NCI-H1417 treated with DMSO at 0.1 percent for 48 hours (cell line): ENCODE measurements at places on chromosomes 4 and X.

DNA sequence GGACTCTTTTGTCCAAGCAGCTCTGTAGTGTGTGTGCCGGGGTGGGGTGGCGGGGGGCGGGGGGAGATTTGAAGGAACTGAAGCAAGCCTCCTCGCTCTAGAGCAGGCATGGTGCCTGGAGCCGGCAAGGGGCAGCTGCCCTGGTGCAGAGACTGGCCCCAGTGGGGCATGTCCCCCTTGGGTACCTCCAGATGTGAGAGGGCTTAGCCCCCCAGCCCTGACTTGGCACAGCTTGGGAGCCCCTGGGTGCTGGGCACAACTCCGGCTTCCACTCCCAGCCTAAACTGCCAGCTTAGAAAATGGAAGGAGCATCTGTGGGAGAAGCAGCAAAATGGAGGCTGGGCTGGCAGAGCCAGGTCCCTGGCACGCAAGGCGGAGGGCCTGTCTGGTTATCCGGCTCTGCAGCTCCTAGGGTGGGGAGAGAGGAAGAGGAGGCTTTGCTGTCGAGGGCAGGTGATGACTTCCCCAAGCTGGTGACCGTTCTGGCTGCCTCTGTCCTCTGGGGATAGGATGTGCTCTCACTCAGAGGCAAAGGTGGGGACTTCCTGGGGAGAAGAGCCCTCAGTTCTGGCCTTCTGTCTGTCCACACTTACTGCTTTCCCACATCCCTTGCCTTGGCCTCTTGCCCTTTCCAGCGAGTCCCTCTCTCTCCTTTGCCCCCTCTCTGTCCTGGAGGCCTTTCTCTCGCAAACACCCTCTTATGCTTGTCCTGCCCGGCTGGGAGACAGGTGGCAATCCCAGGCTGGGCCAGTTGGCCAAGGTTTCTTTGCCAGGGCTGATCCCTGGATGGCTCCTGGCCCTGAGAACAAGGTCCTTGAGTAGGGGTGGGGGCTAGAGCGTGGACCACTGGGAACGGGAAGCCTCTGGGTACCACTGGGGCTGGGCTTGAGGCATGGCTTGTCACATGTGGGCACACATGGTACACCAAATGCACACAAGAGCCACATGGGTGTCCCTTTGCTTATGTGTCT is 2.0 kb downstream of the DLG3 start:
- DNase-seq: no peak

DNA sequence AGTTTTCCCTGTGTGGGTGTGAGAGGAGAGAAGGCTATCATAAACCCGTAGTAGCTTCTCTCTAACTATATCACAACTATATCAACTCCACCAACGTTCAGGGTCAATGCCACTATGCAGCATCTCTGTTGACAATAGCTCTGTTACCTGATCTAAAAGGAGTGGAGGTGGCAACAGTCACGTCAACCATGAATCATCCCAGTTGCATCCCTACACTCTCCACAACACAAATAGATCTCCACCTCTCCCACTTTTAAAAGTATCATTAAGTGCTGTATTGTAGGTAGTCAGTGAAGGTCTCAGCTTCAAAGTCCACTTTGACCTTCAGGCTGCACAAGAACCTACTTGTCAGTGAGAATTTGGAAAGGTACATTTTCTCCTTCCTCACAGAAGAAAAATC is 600.5 kb upstream of the GRIA3 start:
- no peak for DNase-seq

GRCh38 chr4:118760493-118760892 is 75.3 kb downstream of the METTL14 start:
- no peak for DNase-seq

DNA sequence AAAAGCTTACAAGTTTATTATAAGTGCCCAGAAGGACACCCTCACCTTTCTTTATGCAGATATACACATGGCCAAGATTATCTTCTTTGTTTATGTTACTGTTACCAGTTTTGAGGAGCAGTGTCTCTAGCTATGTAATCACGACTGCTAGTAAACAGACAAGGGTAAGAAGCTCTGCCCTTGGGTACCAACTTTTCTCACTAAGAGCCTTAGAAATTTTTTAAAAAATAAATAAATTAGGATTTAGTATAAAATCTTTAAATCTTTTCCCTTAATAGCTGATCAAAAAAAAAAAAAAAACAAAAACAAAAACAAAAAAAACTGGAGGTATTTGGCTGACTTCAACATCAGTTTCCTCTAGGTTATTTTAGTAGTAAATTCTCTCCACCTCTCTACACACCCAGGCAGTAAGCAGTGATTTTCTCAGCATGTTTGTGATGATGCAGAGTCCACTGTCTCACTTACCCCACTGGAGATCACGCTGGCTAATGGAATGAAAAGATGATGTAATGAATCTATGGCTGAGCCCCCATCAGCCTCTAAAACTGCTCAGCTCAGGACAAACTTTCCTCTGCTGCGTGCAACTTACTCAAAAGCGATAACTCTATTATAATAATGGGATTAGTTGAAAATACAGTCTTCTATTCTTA is 125.9 kb downstream of the FRYL start:
- DNase-seq: no peak

DNA sequence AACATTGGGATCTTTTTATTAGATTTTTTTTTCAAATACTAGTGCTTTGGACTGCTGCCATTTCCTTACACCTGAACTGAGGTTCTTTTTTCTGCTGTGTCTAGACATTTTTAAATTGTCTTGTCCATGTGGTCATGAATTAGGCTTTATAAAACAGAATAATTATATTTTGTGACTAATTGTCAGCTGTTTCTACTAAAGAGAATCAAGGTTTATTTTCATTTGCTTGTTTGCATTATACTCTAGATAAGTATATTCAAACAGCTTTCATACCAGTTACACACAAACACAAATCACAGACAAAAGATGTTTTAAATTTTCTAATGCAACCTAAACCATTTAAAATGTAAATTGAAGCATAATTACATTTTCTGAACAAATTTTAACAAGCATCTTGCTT is 194.7 kb downstream of the GALNTL6 start:
- no peak for DNase-seq

GRCh38 chr4:173264684-173265185 is 69.4 kb downstream of the HMGB2 start:
- DNase-seq: no peak

- no peak for DNase-seq
These were observed at the start of gene WWC2 for GRCh38 chr4:183098723-183099536. TSS of gene WWC2 (plus strand) at chr4:183099257. CDS start at chr4:183099492, 235 bp downstream.
